ENCODE measurements at places on chromosomes 11 and 22.

GRCh38 chr11:66324664-66325063, 7.8 kb upstream of the CD248 start:
- no peak for DNase-seq

DNA sequence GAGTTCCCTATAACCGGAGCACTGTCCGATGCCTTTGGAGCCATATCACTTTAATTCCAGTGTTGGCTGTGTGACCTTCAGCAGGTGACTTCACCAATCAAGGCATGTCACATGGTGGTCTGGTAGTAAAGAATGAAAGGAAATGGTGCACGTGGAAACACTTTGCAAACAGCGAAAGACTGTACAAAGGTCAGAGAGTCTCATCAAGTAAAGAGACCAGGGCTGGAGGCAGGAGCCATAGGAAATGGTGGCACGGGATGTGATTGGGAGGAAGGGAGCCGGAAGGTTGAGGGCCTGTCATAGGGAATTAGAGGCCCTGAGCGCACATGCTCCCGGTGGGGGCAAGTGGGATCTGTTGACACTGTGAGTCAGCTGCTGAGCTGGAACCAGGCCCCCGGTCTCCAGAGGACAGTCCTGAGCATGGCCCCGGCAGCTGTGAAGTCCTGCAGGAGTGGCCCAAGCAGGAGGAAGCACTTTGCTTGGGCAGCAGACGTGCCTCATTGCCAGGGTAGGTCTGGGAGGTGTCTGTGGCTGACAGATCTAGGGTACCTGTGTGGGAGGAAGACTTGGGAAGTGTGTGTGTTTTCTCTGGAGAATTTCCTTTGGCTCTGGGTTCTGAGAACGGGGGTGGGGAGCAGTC, 2.0 kb downstream of the DAGLA start:
- DNase-seq = no peak

DNA sequence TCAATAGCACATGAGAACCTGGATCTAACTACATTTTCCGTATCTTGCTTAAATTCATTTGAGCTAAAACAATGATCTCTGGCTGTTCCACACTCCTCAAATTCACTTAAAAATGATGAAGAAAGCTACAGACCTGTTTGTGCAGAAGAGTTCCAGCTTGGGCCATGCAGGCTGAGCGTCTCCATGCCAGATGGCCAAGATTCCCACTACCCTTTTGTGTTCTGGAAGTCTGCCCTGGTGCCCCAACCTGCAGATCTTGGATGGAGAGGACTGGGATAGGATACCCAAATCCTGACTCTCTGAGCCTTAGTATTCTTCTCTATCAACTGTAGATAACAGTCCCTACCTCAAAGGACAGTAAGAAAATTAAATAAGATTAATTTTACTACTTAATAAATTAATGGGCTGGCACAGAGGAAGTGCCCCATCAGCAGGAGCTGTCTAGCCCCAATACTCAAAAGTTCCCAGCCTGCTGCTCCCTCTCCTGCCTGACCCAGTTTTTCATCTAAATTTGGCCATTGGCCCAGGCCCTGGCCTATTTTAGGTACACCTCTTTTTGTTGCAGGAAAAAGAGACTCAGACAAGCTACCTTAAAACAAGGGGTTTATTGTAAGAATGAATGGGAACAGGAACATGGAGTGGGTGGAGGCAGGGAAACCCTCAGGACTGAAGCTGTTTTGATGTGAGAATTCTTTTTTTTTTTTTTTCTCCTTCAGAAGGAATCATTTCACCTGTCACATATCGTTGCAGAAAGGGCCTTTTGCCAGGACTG, 81.4 kb upstream of the GRK3 start:
- DNase-seq = no peak

DNA sequence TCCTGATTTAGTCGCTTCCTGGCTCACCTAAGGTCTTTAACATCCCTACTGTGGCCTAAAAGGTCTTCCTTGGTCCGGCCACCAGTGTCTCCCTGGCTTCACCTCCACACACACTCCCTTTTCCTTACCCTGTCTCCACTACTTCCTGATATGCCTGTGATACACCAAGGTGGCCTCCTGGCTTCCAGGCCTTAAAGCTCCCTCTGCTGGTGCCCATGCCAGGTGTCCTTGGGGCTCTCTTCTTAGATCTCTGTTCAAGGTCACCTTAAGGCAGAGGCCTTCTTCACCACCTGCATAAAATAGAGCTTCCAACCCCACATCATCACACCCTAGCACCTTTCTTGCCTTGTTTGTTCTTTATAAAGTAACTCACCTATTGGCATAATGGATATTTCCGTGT, 787.7 kb downstream of the NTM start:
- DNase-seq = no peak

- no peak for DNase-seq
Observed at GRCh38 chr11:34859496-34859895, 56.7 kb downstream of the APIP start.

GRCh38 chr11:86046116-86046515, 22.8 kb downstream of the PICALM start:
- DNase-seq = no peak

DNA sequence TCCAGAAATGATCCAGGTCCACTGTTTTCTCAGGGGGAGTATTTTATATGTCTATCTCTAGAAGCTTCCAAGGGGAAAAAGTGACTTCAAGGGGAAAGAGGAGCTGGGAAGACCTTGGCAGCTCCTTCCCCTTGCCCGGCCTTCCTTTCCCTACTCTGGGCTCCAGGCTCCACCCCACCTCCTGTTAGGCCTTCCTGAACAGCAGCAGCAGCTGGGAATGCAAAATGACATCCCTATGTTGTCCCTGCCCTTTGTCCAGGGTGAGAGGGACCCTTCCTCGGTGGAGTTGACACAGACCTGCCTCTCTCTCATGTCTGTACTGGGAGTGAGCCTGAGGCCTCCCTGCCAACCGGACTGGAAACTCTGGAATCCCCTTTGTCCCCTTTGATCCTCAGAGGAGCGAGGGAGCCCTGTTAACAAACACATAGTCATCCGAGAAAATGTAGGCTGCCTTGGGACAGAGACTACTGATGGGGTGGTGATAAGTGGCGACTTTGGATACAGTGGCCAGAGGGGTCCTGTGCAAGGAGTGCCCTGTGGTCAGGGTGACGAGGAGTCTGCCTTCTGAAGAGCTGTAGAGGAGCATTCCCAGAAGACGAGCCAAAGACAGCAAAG, 9.0 kb upstream of the MALAT1 start:
- no peak for DNase-seq

- DNase-seq = no peak
Observed at GRCh38 chr11:46665356-46665755, 35.1 kb downstream of the ARHGAP1 start.

- no peak for DNase-seq
Observed at GRCh38 chr22:47369020-47369419, 606.6 kb downstream of the TBC1D22A start.

- no peak for DNase-seq
Observed at GRCh38 chr22:39524089-39524752, 3.9 kb downstream of the ATF4 start.

- no peak for DNase-seq
Observed at GRCh38 chr11:120186774-120187591, 23.8 kb upstream of the OAF start.

- no peak for DNase-seq
Observed at GRCh38 chr11:122853971-122854446, 15.7 kb downstream of the CRTAM start.

- DNase-seq = no peak
Observed at GRCh38 chr11:80424012-80424695, 983.3 kb upstream of the TENM4 start.

DNA sequence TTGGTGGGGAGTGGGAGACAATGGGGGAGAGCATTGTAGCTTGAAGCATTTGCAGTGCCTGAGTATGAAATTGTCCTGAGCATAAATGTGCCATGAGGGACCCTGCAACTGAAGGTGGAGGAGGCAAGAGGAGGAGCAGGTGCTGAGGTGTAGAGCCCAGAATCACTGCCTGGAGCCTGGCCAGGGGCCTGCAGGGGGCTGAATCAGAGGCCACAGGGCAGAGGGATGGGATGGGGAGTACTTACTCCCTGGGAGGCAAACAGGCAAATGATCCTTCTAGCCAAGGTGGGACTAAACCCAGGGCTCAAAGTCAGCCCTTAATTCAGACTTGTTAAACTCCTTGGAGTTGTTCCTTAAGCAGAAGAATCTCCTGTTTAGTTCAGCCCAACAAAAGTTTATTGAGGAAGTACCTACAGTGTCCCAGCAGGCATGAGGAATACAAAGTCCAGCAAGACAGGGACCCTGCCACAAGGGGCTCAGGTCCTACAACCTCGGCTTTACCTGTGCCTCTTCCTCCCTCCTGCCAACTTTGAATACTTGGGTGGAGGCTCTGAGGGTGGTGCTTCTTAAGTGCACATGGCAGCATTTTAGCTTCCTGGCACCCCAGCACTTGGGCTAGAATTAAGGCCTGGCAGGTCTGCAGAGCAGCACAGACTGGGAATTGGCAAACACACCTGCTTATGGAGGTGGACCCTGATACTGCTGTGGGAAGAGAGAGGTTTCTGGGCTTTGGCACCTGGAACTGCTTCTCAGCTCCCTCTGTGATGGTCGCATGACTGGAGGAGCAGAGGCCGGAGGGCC, 20.0 kb downstream of the MICAL2 start:
- no peak for DNase-seq

GRCh38 chr11:66291706-66292542, at the start of gene TMEM151A:
Gene TMEM151A (plus strand): TSS chr11:66291894. CDS start chr11:66292014, 120 bp downstream.
- no peak for DNase-seq

DNA sequence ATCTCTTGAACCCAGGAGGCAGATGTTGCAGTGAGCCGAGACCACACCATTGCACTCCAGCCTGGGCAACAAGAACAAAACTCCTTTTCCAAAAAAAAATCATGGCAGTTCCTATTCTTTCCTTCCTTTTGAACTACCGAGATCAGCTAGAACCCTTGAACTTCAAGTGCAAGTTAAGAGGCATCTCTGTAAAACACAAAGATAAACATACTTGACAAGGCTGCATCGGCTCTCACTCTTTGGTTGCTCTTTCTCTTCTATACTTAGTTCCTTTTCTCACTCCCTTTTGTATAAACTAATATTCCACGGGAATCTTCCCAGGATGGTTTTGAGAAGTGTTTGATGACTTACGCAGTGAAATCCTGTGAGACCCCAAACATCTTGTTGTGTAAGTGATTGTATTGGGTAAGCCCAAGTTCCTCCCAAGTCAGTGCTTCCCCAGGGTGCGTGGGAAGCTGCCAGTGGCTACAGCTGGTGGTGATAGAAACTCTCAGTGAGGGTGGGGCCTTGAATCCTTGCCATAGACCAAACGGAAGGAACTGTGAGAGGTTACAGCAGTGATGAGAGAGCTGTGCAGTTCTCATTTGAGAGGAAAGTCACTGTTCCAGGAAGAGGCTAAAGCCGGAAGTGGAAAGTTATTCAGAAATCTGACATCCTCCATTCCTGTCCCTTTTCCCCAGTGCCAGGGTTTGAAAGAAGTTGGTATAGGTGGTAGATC, 24.1 kb upstream of the CDC42EP2 start:
- DNase-seq = no peak

- no peak for DNase-seq
Observed at GRCh38 chr11:11967669-11968510, 40.5 kb downstream of the DKK3 start.

Measured in stimulated activated CD4-positive, alpha-beta T cell treated with anti-CD3 and anti-CD28 coated beads, Interleukin-12 subunit alpha, Interleukin-12 subunit beta, amount 100 ng/mL, for 48 hours (primary cell).